Karpas-422 (cell line): ENCODE measurements at places on chromosomes 6 and 20. TPM values are rescaled to one million over a fixed set of nuclear protein-coding genes. Genes with fewer than 3 reads are reported as not detected.

DNA sequence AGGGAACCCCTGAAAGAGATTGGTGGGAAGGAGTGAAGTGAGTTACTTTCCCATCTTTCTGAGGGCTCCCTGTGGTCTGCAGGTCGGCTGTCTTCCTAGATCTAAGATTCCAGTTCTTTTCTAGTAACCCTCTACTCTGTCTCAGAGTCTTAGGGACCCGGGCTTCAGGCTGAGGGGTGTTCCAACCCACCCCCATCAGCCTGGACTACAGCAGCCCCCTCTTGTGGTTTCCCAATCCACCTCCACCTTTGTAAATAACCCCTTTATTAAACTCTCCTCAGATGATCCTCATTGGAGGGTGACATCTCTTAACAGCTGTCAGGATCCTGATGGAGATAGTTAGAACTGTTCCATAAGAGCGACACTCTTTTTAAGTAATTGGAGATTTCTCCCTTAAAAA, 300.4 kb downstream of the LRFN2 start:
- H3K27ac ChIP-seq: no peak overlapping the region
- no peaks in the 10 kb centered on the region for H3K36me3 ChIP-seq
- no peak overlapping the region for H3K4me3 ChIP-seq
- H3K4me1 ChIP-seq: peaks cover 11% of the 10 kb centered on the region
- DNase-seq: no peak

Gene SAMD3
- not detected in 2 replicates for total RNA-seq

DNA sequence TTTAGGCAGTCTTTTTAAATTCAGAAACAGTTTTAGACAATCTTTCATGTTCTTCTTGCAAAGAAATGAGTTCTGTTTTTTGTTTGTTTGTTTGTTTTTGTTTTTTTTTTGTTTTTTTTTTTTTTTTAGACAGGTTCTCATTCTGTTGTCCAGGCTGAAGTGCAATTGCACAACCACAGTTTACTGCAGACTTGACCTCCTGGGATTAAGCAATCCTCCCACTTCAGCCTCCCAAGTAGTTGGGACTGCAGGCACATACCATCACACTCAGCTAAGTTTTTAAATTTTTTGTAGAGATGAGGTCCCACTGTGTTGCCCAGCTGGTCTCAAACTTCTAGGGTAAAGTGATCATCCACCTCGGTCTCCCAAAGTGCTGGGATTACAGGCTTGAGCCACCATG, 96.2 kb downstream of the OTOR start:
- no peak overlapping the region for H3K4me3 ChIP-seq
- H3K36me3 ChIP-seq: no peaks in the 10 kb centered on the region
- DNase-seq: no peak
- H3K27ac ChIP-seq: no peak overlapping the region
- no peaks in the 10 kb centered on the region for H3K27me3 ChIP-seq

- H3K36me3 ChIP-seq: peaks cover 26% of the 10 kb centered on the region
- no peak for DNase-seq
- H3K4me3 ChIP-seq: no peak overlapping the region
- H3K27ac ChIP-seq: no peak overlapping the region
Observed at GRCh38 chr6:75268121-75268987, 16.2 kb downstream of the TMEM30A start.

Gene KCNK15
- not detected in 2 replicates for total RNA-seq

DNA sequence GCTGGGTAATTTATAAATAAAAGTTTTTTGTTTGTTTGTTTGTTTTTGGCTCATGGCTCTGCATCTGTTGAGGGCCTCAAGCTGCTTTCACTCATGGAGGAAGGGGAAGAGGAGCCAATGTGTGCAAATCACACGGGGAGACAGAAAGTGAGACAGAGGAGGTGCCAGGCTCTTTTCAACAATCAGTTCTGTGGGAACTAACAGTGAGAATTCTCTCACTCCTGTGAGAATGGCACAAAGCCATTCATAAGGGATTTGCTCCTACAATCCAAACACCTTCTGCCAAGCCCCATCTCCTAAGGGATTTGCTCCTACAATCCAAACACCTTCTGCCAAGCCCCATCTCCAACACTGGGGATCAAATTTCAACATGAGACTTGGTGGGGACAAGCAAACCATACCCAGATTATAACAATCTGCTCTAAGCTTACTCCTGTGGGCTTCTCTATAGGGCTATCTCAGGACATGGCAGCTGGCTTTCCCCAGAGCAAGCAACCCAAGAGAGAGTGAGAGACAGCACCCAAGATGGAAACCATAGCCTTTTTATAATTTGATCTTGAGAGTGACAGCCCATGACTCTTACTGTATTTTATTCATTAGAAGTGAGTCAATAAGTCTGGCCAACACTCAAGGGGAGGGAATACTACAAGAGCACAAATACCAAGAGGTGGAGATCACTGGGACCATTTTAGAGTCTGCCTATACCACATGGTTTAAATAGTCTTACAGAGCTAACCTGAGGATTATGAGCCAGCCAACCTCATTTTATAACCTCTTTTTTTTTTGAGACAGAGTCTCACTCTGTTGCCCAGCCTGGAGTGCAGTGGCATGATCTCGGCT, 22.8 kb upstream of the LRRC1 start:
- H3K27me3 ChIP-seq: no peaks in the 10 kb centered on the region
- no peaks in the 10 kb centered on the region for H3K36me3 ChIP-seq
- H3K27ac ChIP-seq: no peak overlapping the region

DNA sequence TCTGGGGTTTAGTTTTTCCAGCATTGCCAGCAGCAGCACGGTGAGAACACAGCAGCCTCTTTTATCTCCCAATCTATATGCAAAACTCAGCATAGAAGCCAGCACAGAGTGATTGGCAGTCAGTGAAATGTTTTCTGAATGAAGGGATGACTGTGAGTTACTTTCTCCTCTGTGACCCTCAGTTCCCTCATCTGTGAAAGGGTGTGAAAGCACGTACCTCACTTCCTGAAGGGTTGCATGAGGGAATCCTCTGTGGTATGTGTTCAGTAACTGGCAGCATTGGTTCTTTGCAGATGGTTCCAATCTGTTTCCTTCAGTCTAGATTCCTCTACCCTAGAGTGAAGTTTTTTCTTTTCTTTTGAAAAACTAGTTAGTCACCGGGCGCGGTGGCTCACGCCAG, 40.0 kb downstream of the EFCAB8 start:
- no peak overlapping the region for H3K27ac ChIP-seq
- H3K4me3 ChIP-seq: no peak overlapping the region
- H3K4me1 ChIP-seq: peaks cover 6% of the 10 kb centered on the region

DNA sequence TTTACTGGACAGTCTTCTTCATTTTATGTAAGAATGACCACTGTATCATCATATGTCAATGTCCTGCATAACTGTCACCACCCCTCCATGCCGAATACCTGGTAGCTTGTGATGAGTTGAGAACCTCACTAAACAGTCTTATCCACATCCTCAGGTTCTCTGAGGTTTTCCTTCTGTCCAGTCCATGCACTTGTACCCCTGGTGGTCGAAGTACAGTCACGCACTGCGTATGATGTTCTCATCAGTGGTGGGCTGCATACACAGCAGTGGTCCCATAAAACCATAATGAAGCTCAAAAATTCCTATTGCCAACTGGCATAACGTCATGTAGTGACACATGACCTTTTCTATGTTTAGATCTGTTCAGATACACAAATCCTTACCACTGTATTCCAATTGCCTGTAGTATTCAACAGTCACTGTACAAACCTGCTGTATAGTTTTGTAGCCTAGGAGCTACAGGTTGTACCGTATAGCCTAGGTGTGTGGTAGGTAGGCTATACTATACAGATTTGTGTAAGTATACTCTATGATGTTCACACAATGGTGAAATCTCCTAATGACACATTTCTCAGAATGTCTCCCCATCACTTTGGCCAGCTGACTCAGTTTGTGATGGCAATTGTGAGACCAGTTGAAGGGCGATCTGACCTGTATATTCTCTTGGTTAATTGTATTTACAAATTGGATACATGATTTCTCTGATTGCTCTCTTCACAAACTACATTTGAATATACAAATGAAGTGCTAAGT, 31.3 kb upstream of the SDCBP2 start:
- no peak for DNase-seq
- no peak overlapping the region for H3K4me3 ChIP-seq
- no peaks in the 10 kb centered on the region for H3K27me3 ChIP-seq
- no peaks in the 10 kb centered on the region for H3K4me1 ChIP-seq

Gene HFE
- 0.04 and 0.19 TPM in 2 replicates for total RNA-seq

Gene CLVS2
- not detected in 2 replicates for total RNA-seq

Gene MCHR2
- not detected in 2 replicates for total RNA-seq

GRCh38 chr20:62651285-62652021, 9.2 kb downstream of the SLCO4A1 start:
- DNase-seq: no peak
- no peaks in the 10 kb centered on the region for H3K36me3 ChIP-seq
- no peak overlapping the region for H3K4me3 ChIP-seq
- H3K27me3 ChIP-seq: no peaks in the 10 kb centered on the region
- H3K4me1 ChIP-seq: peaks cover 11% of the 10 kb centered on the region

Gene LIN28B
- total RNA-seq: 9.5 and 21.4 TPM in 2 replicates

Gene DUSP15
- not detected in 2 replicates for total RNA-seq

Gene GTSF1L
- total RNA-seq: not detected in 2 replicates

Gene SMPDL3A
- total RNA-seq: not detected in 2 replicates

Gene ME1
- total RNA-seq: not detected in 2 replicates

Gene PRICKLE4
- 0.41 and 2.8 TPM in 2 replicates for total RNA-seq

Gene CCND3
- total RNA-seq: 63.5 and 74.8 TPM in 2 replicates
